ENCODE measurements at places on chromosomes 1 and 21.

DNA sequence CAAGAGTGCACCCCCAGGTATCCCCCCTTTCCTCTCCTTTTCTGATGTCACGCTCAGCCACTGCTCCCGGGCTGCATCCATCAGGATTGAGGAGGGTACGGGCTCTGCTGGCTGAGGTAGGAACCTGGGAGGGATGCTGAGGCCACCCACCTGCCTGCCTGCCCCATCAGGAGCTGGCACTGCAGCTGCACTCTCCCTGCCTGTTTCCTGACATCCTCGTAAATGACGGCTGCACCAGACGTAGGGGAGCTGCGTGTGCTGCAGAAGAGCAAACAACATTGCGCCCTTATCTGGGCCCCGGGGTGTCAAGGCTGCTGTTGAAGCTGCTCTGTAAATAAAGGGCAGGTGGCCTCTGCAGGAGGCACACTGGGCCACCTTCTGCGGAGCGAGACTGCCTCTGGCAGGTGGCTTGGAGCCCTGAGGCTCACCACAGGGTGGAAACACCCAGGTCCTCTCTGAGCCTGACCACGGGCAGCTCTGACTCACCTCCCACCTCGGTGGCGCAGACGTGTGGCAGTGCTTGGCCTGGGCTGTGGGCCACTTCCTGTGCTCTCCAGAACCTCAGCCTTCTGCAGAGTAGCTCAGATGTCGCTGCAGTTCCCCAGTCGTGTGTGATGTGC is 30.9 kb downstream of the SNAP47 start:
- DNase-seq, result no peak

DNA sequence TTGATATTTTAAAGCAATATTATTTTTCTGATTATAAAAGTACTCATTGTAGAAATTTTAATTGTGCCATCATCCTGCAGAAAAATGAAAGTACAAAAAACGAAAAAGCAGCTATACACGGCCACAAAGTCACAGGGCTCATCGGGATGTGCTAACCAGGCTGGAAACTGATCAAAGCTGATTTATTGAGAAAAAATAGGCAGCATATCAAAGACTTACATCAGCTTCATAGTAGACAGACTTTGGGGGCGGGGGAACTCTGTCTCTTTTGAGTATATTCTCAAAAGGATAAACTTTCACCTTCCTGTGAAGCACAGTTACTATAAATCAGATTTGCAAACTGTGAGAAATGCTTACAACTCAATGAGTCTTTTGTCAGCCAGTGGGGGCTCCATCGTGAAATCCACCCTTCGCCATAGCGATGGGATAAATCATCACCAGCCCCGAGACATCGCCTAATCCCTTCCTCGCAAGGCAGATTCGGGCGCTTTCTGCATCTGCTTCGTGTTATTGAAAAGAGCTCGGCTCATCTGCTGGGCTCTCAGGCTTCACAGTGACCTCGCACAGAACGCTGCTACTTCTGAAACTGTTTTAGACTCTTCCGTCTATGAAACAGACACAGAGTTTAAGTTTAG is 69.2 kb upstream of the ERG start:
- DNase-seq, result no peak

- DNase-seq, result no peak
These were observed 129.7 kb downstream of the RUNX1 start for GRCh38 chr21:34919406-34919805.

DNA sequence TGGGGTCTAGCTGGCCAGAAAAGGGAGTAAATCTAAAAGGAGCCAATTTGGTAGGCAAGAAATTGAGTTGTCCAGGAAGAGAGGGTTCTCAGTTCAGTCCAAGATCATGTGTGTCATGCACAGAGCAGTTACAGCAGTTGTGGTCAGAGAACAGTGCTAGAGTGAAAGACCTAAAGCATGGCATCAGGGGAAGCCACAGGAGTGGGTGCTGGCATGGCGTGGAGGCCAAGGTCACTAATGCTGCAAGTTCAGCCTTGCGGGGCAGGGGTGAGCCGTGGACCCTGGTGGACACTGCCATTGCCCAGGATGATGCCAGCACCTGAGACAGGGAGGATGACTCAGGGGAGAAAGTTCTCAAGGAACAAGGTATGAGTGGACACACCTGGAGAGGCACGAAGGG is 16.6 kb upstream of the TMEM125 start:
- no peak for DNase-seq

GRCh38 chr1:193434319-193434718 is 247.9 kb upstream of the B3GALT2 start:
- DNase-seq, result no peak

DNA sequence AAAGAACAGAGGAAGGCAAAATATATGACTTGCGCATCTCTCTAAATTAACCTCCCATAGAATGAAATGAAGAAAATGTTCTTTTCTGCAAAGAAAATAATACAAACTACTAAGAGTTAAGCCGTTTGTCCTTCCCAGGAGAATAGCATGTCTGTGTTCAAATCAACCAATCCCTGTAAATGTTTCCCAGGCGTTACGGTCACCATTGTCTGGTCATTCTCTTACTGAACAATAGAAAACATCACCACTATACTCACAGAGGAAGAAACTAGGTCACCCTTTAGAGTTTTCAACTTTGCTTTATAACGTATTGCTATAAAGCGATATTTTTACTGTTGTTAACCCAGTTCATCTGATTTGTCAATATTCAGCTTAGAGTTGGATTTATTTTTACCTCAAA is 34.1 kb downstream of the COL11A1 start:
- no peak for DNase-seq

DNA sequence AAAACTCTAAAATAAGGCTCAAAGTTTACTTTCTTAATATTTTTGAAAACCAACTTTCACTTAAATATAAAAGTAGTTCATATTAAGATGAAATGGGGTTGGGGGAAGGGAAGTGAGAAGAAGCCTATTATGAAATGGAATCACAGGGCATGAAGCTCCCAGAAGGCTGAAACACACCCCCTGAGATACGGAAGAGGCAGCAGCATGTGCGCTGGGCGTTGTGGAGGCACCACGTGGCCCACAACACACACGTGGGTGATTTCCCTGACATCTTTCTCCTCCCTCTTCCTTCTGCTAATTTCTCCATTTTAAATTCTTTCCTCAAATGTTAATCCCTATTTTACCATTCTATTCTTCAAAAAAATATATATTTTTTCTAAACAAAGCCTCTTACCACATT is 35.6 kb upstream of the SEC16B start:
- DNase-seq, result no peak

GRCh38 chr1:89286549-89287180 is 14.0 kb upstream of the GBP5 start:
- no peak for DNase-seq

- DNase-seq, result no peak
These were observed 183.8 kb downstream of the DHRS3 start for GRCh38 chr1:12434174-12434573.

DNA sequence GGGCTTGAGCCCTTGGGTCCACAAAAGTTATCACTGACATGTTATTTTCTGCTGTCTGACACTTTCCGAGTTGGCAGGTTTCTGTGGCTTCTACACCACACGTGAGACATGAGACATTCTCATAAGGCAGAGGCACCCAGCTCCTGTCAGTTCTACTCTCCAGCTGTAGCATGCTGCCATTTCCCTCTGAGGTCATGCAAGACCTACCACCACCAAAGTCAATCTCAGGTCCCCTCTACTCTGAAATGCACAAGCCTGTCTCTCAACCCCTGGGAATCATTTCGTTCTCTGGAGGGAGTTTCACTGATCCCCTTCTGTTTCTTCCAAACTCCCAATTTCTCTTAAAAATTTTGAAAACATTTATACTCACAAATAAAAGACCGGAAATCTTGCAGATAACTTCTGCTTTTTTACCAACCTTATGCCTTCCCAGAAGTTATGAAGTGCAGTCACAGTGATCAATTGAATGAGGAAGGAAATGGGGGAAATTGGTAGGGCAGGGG is 39.5 kb upstream of the CR2 start:
- DNase-seq, result no peak

DNA sequence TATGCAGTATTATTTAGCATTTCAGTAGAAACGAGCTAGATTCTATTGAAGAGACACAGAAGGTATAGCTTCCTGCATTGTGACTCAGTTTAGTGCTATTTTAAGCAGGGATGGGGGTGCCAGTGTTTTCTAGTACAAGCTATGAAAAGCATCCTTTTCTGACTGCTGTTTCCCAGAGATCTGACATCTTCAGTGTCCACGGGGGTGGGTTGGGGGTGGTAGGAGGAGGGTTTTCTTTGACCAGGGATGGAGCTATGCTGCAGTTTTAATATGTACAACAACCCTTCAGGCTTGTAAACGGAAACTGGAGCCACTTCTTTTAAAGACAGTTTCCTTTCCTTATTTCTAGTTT is 2.7 kb upstream of the NEGR1 start:
- no peak for DNase-seq

DNA sequence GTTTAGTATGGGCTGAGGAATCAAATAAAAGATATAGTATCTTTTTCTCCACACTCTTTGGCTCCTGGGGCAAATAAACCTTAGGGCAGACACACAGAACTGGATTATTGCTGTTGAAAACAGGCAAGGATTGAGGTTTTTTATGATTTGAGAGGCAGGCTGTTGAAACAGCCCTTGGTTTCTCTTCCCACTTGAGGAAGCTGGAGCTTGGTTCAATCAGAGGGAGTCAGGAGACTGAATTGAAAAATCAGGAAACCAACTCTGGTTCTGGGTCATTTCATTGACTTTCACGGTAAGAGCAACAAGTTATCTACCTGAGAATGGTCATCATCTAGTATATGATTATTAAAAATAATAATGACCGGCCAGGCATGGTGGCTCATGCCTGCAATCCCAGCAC is 108.4 kb downstream of the CNIH3 start:
- no peak for DNase-seq

DNA sequence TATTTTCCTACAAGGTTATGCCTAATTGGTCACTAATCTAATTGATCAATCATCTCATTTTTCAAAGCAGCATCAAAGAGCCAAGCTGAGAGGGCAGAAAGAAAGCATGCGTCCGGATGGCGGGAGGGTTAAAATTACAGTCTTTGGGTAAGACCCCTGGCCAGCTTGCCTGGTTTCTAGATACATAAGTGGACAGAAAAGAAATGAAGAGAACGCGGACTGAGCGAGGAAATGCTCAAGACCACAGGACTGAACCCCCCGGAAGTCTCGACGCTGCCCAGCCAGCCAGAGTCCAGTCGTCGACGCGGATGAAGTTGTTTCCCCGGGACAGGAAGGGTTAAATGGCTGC is 297.2 kb downstream of the OMA1 start:
- DNase-seq, result no peak

- no peak for DNase-seq
These were observed 29.0 kb downstream of the NME7 start for GRCh38 chr1:169338617-169339016.

DNA sequence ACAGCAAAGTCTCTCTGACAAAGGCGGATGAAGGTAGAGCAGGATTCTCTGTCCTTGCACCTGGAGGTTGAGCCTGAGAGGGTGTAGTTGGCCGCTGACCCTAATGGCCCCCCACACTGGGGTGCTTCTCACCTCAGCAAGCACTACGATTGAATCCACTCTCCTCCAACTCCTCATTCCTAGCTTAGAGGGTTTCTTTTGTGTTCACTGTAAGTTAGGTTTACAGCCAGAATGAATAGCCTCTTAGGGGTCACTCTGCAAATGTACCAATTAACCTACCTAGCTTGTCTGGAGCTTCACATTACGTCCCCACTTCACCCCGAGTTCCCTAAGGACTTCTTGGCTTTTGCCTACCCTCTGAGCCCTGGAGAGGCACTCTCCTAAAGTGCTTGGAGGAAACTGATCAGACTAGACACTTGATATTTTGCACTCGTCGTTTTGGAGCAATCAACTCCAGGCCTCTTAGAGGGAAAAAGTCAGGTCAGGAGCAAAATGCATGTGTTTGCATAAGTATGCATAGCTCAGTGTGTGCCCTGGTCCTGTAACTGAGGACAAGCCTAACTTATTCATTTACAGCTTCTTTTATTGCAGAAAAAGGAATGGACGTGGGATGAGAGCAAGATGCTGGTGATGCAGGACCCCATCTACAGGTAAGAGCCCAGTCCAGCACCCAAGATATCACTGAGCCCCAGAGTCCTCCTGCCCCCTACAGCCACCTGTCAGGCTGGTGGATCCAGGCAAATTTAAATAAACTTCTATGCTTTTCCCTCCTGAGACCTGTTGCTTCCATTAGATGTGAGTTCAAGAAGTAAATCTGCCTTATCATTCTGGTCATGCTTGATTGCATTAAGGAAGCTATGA is 76.4 kb downstream of the SPATA46 start:
- no peak for DNase-seq

DNA sequence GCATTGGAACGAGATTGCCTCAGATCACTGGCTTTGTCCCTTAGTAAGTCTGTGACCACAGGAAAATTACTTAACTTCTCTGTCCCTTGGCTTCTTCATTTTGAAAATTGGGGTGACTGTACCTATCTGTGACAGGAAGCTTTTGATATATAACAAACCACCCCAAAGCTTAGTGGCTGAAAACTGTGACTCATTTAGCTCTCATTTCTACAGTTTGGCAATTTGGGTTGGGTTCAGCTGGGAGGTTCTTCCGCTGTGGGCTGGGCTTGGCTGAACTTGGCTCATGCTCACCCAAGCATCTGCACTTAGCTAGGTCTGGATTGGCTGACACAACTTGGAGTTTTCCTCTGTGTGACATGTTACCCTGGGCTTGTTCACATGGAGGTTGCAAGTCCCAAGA is 14.0 kb downstream of the C1orf94 start:
- no peak for DNase-seq

GRCh38 chr1:116311756-116312680 is 61.0 kb upstream of the ATP1A1 start:
- no peak for DNase-seq

DNA sequence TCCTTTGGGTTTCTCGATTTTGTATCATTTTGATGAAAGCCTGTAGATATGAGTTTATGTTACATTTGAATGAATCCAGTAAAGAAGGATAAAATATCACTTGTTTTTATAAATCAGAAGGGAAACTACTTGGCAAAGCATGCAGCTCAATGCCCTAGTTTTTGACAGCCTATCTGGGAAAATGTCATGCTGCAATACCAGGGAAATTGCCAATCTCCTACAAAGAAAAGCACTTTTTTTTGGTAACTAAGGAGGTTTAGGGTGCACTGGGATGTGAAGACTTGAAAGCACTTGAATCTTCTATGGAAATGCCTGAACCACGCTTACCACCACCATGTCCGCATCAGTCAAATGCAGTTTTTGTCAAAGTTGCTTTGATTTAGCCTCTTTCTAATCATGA is 446.9 kb upstream of the LRRC7 start:
- DNase-seq, result no peak

- DNase-seq, result no peak
These were observed 341.2 kb downstream of the PTPRU start for GRCh38 chr1:29577512-29577911.

- no peak for DNase-seq
These were observed 9.6 kb downstream of the FNDC7 start for GRCh38 chr1:108722292-108722691.

DNA sequence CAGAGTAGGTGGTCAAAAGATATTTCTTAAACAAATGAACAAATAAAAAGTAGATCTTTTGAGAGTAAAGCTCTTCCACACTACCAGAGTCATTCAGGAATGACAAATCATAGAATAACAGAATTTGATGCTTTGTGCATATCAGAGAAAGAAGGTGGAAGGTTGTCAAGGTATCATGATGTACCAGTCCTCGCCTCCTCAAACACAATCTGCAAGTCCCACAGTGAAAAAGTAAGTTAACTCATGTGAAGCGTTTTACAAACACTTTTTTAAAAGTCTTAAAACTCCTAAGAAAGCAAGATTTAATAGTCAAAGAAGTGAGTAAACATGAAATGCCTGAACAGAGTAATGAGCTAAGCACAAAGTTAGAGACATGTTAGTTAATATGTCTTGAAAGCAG is 2.5 kb upstream of the RGS4 start:
- DNase-seq, result no peak

GRCh38 chr1:56397409-56397808 is 182.0 kb downstream of the PLPP3 start:
- no peak for DNase-seq

GRCh38 chr1:177346790-177347359 is 176.1 kb downstream of the BRINP2 start:
- no peak for DNase-seq

Data from cerebellar nuclear complex (tissue), 1 donor.